HFF-Myc (cell line): ENCODE measurements at places on chromosomes 1 and 21.
A peak's percentile ranks its signal among the peaks of the same experiment; 100 is the strongest.

DNA sequence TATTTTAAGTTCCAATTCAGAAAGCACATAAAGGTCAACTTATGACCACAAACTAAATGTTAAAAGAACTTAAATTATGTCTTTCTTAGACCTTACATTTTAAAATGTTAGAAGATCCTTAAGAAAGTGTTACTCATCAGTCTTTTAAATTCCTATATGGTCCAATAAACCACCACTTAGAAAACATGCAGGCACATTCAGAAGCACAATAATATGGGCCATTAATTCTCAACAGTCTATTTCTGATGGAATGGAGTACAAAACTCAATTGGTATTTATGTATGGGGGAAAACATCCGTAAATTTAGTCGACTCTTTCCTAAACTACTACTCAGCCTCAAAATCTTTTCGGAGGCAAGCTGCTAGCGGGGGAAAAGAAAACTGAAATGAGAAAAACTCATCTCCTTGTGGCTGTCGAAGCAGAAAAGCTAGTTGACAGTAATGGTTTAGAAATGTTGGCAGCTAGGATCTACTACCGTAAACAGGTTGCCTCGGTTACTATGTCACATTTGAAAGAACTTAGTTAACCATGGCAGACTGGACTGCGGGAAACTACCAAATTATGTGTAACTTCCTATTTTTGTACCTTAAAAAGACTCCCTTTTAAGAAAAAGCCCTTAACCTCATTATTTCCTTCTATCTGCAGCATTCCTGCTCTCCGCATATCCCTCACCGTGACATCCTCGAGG is 1.0 kb downstream of the TRMT1L start:
- no peak for DNase-seq

DNA sequence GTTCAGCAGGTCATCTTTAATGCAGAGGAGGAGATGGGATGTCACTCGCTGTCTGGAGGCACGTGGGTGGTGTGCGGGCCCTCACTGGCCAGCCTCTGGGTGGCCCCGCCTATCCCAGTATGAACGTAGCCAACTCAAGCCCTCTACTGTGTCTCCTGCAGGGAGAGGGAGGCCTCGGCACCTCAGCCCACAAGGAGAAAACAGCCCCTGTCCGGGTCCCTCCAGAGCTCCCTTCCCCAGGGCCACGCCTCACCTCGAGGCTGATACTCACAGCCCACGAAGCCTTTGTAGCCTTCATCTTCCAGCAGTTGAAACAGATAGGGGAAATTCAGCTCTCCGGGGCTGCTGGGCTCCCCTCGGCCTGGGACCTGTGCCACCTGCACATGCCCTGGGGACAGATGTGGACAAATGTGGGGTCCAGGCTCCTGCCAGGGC is 2.6 kb downstream of the HYI start:
- DNase-seq = no peak

- no peak for DNase-seq
Measured at GRCh38 chr1:174039027-174039426, 16.9 kb upstream of the RC3H1 start.

DNA sequence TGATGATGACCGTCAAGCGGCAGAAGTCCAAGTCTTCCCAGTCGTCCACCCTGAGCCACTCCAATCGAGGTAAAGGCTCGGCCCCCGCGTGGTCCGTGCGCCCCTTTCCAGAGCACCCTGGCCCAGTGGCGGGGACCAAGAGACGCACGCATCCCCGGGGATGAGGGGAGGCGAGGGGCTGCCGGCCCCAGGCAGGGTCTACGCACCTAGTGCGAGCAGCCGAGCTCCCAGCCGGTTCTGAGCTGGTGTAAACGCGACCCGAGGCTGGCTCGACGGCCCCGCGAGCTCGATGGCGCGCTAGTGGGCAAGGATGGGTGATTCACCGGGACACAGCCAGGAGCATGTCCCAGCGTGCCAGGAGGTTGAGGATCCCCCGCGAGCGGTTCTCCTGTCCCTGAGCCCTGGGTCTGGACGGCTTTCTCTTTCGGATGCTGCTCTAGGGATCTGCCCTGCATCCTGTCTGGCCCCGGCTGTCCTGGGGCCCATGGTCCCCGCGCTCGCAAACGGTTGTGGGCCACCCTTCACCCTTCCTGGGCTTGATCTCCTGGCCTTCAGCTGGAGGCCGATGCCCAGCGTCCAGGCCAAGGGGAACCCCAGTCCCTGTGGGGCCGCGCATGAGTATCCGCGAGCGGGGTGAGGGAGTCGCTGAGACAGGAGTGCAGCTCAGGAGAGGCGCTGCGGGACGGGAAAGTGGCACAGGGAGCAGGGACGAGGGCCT is 689 bp downstream of the PKP1 start:
- no peak for DNase-seq

DNA sequence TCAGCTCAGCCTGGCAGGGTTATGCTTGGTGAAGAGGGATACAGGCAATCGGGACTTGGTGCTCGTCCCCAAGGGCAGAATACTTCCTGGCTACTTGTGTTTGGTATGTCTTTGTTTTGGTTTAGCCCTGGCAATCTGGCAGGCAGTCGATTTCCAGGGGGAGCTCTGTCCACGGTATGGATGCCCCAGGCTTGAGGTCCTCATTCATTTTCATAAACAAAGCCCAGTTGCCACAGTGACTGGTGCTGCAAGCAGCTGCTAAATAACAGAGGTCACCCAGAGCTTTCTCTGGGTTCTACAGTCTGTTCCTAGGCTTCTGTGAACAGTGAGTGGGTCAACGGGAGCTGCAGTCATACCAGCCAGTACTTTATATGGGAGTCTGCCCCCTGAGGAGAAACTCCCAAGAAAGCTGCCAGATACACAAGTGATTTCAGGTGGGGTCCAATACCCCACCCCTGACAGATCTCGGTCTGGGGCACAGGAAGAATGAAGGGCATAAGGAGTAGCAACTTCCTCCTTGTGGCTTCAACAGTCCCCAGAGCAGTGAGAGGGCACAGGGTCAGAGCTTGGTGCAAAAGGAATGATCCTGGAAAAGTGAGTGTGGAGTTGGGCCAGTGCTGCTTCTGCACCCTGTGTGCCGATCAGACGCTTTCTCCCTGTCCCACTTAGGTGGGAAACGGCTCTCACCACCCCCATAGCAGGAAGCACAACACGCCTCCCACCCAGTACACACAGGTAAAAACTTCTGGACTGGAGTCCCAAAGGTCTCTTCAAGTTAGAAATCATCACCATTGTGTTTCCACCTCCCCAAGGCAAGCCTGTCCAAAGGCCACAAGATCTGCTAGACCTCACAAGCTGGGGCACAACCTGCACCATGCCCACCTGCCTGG is 55.5 kb downstream of the TGFBR3 start:
- DNase-seq = peak; percentile 63

DNA sequence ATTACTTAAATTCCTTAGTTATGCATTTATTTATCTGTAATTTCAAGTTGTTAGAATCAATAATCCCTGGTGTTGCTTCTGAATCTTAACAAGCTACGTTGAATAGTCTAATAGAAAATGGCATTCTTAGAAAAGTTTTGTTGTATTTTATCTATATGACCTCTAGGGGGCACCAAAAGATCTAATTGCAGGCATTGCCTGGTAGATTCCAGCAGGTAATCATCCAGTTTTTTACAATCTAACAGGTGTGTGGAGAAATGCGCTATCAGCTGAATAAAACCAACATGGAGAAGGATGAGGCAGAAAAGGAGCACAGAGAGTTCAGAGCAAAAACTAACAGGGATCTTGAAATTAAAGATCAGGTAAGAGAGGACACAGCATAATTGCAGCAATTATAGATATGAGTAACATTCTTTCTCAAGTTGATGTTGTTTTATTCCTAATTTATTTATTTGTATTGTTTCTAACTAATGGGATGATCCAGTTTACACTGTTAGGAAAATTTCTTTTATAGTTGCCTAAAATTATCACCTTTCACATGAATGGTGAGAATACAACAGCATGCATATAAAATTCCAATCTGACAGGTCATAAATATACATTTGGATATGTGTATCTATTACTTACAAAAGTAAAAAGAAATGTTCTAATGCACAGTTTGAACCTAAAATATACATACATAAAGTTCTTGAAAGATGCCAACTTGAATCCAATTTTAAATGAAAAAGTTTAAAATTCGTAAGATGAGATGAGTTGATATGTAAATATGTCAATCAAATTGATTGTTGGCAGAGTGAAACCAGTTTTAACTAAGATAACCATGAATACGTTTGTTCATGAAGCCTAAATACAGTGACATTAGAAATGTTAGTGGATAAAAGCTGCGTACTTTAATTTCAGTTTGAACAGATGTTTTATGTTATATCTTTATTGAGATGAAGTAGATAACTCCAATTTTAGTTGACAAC is 88.4 kb downstream of the SDCCAG8 start:
- no peak for DNase-seq

- no peak for DNase-seq
Measured at GRCh38 chr1:202016811-202017748, 6.7 kb downstream of the ELF3 start.

GRCh38 chr1:230819976-230820375 is 48.3 kb downstream of the C1orf198 start:
- DNase-seq = no peak

DNA sequence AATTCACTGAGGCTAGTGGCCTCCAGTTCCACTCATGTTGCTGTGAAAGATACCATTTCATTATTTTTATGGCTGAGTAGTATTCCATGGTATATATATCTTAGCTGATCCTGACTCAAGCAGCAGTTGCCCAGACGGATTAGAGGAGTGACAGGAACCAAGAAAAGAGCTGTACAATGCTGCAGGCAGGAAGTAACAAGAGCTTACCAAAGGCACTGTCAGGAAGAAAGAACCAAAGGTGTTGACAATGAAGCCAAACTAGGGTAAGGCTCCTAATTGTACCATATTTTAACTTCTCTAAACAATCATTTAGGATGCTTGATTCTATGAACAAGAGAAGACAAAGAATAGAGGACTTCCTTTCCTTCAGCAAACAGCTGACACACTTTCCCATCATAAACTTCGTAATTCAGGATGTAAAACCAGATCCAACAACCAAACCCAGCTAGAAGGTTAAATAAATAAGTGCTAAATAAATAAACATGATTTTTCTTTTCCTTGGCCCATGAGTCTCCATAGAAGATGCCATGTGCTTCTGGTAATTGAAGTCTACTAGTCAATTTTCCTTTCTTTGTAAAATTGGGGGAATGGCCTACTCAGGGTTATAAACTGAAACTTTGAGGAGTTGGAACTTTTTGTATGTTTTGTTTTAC is 248.2 kb upstream of the SGIP1 start:
- DNase-seq = no peak
